ENCODE measurements at places on chromosomes 11 and 22.

DNA sequence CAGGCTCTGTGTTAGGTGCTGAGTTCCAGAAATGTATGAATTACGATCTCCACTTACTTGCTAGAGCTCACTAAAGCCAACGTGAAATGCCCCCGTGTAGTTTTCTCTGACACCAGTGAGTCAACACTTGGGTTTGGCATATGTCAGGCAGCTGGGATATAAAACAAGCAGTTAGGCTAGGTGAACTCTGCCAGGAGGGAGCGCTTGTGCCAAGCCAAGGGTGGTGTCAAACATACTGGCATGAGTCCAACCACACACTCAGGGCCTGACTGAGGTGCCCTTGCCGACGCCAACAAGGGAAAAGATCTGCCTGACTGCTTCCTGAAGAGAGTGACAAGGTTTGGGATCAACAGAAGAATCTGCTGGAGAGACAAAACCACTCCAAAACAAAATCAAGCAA is 167.8 kb upstream of the NARS2 start:
- peak; percentile 23 for DNase-seq

- DNase-seq: no peak
Observed at GRCh38 chr11:110601936-110602335, 110.3 kb downstream of the ARHGAP20 start.

- DNase-seq: no peak
Observed at GRCh38 chr11:102382384-102382783, 35.4 kb downstream of the BIRC2 start.

GRCh38 chr11:2748814-2749554 is 49.2 kb upstream of the KCNQ1OT1 start:
- DNase-seq: no peak

GRCh38 chr11:68956547-68957254 is 24.1 kb downstream of the MRGPRD start:
- DNase-seq: no peak

DNA sequence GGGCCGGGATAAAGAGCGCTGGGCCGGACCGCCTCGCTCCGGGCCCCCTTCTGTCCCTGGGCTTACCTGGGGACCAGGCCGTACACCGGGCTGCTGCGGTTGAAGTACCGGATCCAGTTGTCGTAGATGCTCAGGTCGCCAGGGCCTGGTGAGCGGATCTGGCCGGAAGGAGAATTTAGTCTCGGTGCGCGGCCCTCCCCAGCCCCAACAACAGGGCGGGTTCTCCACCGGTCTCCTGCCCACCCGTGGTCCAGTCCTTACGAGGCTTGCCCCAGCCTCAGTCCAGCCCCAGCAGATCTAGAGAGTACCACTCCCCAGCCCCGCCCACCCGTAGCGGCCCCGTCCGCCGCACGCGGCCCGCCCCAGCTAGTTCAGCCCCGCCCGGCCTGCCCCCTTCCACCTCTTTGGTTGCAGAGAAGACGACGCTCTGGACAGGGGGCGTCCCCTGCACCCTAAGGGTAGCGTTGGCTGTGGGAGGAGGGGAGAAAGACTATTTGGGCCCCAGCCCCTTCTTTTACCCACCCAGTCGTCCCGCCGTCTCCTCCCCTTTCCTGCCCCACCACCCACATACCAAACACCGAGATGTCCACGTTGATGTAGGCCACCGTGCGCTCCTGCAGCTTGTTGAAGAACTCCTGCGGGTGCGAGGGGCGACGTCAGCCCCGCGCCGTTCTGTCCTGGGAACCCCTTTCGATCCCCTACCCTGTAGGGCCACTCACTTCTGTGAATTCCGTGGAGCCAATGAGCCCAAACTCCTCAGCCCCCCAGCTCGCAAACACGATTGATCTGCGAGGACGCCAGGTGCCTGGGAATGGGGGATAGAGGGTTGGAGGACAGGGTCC is 6.8 kb downstream of the SAC3D1 start:
- DNase-seq: no peak
